ENCODE measurements at places on chromosomes 13 and 19. TPM values are rescaled to one million over a fixed set of nuclear protein-coding genes. Genes with fewer than 3 reads are reported as not detected.

CYP2F1 gene
- total RNA-seq: not detected

C19orf44 gene
- total RNA-seq: 3.3 TPM

KLF1 gene
- not detected for total RNA-seq

APLP1 gene
- total RNA-seq: 8.9 TPM

IGLON5 gene
- not detected for total RNA-seq

NCR1 gene
- not detected for total RNA-seq

GRIK5 gene
- 1.4 TPM for total RNA-seq

MBD3L3 gene
- total RNA-seq: not detected

GRCh38 chr19:49160450-49161189 is 3.0 kb downstream of the TRPM4 start:
- DNase-seq: no peak

- DNase-seq: no peak
Observed at GRCh38 chr19:18155095-18156087, 2.4 kb downstream of the PIK3R2 start.

DNA sequence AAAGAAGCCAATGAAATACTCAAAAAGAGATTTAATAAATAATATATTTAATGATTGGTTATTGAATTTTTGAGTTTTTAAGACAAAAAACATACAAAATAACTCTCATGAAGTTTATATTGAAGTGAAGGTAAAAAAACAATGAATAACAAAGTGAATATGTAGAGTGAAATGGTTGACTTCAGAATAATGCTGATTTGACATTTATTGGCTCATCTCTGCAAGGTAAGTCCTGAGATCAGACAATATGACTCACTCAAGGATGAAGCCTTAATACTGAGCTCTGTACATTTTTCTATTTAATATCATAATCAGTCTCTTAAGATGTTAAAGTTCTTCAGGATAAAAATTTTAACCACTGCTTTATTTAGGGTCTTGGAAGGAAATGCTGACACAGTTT is 1398.9 kb upstream of the PCDH9 start:
- DNase-seq: no peak

GRCh38 chr19:4870025-4870700 is 2.7 kb upstream of the PLIN3 start:
- DNase-seq: no peak

GRCh38 chr19:10551698-10552301 is 8.1 kb downstream of the ATG4D start:
- DNase-seq: no peak

DNA sequence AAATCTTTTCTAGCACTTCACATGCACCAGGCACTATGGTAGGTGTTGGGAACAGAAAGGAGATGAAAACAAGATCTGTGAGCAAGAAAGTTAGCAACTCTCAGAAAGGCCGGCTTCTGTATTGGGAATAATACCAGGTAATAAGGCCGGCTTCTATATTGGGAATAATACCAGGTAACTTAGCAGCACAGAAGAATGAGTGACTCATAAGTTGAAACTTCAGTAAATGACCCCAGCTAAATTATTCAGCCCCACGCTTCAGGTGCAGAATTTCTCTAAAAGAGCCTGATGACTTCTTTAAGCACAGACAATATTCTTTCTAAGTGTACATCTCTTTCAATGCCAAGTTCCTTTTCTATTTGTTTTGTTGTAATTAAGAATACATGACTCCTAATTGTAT is 151.3 kb downstream of the MYO16 start:
- no peak for DNase-seq

DNA sequence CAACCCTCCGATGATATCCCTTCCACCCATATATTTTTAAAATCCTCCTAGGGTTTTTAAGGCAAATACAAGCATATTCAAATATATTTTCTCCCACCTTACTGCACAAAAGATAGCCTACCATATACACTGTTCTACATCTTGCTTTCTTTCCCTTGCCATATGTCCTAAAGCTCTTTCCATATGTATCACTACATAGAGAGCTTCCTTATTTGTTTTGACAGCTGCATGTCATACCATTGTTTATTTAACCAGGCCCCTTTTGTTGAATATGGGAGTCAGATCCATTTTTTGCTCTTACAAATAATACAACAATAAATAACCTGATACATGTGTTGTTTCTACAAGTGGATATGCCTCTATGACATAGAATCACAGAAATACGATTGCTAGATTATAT is 32.8 kb upstream of the WDFY2 start:
- DNase-seq: no peak

DNA sequence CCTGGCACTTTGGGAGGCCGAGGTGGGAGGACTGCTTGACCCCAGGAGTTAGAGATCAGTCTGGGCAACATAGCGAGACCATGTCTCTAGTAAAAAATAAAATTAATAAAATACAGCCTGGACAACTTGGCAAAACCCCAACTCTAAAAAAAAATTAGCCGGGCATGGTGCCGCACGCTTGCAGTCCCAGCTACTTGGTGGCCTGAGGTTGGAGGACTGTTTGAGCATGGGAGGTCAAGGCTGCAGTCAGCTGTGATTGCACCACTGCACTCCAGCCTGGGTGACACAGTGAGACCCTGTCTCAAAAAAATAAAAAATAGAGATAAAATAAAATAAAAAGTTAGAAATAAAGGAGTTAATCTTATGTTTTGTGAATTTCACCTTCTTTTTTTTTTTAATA is 15.6 kb upstream of the SPC24 start:
- no peak for DNase-seq

- DNase-seq: no peak
Observed at GRCh38 chr13:102945886-102946285, 100.1 kb downstream of the ERCC5 start.

DNA sequence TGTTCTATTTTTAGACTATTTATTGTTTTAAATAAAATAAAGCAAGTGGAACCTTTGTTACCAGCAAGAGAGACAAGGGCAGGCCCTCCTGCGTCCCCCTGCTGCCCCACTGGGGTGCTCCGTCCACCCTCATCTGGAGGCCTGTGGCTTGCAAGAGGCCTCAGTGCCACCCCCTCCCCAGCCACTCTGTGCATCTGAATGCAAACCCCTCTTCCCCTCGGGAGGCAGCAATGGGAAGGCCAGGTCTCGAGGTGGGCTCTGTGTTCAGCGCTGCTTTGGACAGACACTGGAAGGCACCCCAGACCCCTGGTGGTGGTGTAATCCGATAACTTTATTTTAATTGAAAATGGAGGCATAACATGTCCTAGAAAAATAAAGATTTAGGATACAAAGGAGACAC is 4.6 kb downstream of the SIX5 start:
- DNase-seq: peak; percentile 35

- DNase-seq: peak; percentile 83
Observed at GRCh38 chr19:54430306-54431254, 15.3 kb downstream of the TTYH1 start.

GRCh38 chr13:44259045-44260027 is 114.3 kb upstream of the SERP2 start:
- peak; percentile 44 for DNase-seq

GRCh38 chr19:45331411-45331810 is 8.7 kb upstream of the CKM start:
- no peak for DNase-seq

DNA sequence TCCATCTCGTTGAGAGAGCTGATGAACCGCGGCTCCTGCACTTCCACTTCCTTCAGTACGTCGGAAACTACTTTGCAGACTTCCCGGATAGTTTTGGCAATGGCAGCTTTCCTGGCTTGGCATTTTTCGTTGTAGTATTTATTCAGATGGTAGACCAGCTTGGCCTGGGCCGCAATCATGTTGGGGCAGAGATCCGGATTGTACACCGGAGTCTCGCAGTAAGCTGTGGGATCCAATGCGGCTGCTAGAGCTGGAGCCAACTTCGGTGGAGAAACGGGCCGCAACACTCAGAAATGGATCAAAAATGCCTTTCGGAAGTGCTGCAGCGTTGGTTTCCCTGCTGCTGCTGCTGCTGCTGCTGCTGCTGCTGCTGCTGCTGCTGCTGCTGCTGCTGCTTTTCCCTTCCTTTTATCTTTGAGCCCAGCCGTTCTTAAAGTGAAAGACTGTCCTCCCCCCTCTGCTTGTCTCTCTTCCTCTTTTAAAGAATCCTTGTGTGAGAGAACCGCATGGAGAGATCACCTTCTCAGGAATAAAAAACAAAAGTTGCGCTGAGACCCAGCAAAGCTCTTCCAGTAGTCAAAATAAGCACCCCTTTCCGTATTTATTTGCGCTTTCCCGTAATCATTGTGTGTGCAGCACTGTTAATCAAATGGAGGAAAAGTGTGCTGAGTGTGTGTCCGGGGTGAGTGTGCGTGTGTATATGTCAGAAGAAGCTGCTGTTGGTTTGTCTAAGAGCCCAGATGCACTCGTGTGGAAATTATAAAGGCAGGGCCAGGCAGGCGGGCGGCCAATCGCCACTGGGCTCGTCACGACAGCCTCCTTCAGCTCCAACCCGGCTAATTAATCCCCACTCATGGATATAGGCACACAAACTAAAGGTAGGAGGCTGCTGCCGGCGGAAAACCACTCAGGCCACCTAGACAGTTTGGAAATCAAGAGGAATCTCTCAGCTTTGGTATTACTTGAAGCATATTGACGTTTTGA is at the start of gene MAB21L1:
Gene MAB21L1 (minus strand): TSS at position 730 of the 984 bp plus-strand sequence. CDS start 551 bp downstream, at position 179.
- no peak for DNase-seq

DNA sequence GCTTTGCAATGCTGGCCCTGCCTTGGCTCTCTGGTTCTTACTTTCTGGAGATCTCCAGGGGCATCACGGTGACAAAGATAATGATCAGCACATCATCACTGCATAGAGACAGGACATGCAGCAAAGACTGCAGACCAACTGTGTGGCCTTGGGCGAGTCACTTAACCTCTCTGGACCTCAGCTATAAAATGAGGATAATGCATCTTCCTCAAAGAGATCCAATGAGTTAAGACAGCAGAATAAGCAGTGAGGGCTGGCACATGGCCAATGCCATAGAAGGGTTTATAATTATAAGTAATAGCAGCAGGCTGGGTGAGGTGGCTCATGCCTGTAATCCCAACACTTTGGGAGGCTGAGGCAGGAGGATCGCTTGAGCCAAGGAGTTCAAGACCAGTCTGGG is 2.4 kb downstream of the MAG start:
- no peak for DNase-seq

DNA sequence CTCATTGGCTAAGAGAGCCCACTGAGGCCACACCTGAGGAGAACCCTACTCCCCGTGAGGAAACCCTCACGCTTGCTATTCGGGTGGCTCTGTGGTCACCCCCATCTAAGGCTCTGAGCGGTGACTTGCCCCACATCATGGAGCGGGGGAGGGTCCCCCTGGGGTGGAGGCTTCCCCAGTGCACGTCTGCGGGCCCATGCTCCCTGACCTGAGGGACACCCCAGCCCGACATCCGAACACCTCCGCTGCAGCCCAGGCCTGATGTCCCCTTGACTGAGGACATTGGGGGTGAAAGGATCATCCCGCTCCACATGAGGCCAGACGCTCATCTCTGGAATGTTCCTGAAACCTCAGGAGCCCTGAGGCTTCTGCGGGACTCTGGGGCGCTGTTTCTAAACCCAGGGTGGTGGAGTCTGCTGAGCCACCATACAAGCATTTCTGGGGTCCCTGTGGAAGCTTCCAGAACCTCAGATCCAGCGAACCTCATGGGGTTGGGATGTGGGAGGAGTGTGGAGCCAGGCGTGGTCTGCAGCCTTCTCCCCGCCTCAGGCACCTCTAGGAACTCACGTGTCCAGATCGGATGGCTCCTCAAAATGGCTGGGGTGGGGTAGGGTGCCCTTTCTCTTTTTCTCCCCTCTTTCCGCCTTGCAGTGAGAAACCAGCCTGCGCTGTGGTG is 19.9 kb downstream of the TMED1 start:
- DNase-seq: no peak

GRCh38 chr19:13781547-13781946 is 7.3 kb downstream of the C19orf53 start:
- peak; percentile 75 for DNase-seq

- DNase-seq: no peak
Observed at GRCh38 chr19:2363419-2363818, 3.4 kb downstream of the TMPRSS9 start.

All from heart left ventricle (tissue), 16 donors.